ENCODE measurements at places on chromosomes 16 and 17. TPM values are rescaled to one million over a fixed set of nuclear protein-coding genes. Genes with fewer than 3 reads are reported as not detected.

GRCh38 chr16:10828851-10829366, 10.3 kb upstream of the TVP23A start:
- no peaks in the 10 kb centered on the region for H3K36me3 ChIP-seq
- H3K27me3 ChIP-seq, result no peaks in the 10 kb centered on the region
- H3K4me1 ChIP-seq, result no peaks in the 10 kb centered on the region
- H3K27ac ChIP-seq, result peak overlapping the region; percentile 96
- DNase-seq, result peak; percentile 95

The SLX1A gene
- 36.3 TPM for total RNA-seq

GRCh38 chr16:89352091-89352681, 134.7 kb downstream of the ZNF778 start:
- no peak for DNase-seq
- H3K36me3 ChIP-seq, result no peaks in the 10 kb centered on the region
- H3K4me1 ChIP-seq, result peaks cover 52% of the 10 kb centered on the region
- no peaks in the 10 kb centered on the region for H3K27me3 ChIP-seq
- no peak overlapping the region for H3K4me3 ChIP-seq

DNA sequence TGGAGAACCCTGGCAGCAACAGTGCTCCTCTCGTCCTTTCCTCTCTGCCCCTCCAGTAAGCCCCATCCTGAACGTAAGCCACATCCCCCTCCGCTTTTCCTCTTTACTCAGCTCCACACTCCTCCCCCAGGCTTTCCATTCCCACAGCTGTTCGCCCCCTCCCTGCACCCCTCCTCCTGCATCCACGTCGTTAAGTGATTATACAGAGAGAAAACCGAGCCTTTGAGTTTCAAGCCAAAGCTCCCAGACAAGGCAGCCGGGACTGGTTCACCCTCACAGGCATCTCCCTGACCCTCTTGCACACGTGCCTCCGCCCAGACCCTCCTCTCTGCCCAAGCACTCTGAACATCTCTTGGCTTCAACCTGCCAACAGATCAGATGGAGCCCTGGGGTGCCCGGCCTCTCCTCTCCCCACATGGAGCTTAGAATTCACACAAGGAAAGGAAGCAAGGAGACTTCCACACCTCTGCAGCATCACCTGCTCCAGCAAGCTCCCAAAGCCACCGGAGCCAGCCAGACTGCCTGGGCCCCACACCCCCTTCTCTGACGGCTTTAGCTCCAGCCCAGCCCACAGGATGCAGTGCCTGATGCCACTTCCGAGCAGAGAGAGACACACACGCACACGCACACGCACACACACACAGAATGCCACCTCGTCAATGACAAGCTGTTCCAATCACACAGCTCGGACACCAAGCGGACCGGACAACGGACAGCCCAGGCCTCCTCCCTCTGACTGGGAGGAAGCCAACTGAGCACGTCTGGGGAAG, 99.9 kb upstream of the CCL2 start:
- no peaks in the 10 kb centered on the region for H3K36me3 ChIP-seq
- H3K4me3 ChIP-seq, result no peak overlapping the region
- H3K4me1 ChIP-seq, result peaks cover 9% of the 10 kb centered on the region
- DNase-seq, result no peak

The ACSM2B gene
- total RNA-seq, result not detected

DNA sequence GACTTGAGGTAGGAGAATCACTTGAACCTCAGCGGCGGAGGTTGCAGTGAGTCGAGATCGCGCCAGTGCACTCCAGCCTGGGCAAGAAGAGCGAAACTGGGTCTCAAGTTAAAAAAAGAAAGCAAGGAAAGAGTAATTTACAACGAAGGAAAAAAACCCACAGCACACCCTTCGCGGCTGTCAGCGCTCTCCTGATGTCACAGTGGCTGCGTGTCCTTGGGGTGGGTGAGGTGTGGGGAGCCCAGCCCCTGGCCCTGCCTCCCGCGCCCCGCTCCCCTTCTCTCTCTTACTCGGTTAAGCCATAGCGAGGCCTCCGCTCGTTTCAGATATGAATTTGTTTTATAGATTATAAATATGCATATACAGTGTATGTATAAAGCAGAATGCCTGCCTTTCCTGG, 740 bp upstream of the JPT2 start:
- no peak overlapping the region for H3K4me3 ChIP-seq
- H3K27ac ChIP-seq, result no peak overlapping the region
- H3K4me1 ChIP-seq, result no peaks in the 10 kb centered on the region

The ELMO3 gene
- total RNA-seq, result 0.37 TPM

The NEURL4 gene
- 9.5 TPM for total RNA-seq

The MYH8 gene
- total RNA-seq, result not detected

- peaks cover 17% of the 10 kb centered on the region for H3K36me3 ChIP-seq
- no peak overlapping the region for H3K27ac ChIP-seq
- no peaks in the 10 kb centered on the region for H3K27me3 ChIP-seq
- H3K4me1 ChIP-seq, result no peaks in the 10 kb centered on the region
- H3K4me3 ChIP-seq, result no peak overlapping the region
Observed at GRCh38 chr17:550041-550398, 164.6 kb downstream of the VPS53 start.

DNA sequence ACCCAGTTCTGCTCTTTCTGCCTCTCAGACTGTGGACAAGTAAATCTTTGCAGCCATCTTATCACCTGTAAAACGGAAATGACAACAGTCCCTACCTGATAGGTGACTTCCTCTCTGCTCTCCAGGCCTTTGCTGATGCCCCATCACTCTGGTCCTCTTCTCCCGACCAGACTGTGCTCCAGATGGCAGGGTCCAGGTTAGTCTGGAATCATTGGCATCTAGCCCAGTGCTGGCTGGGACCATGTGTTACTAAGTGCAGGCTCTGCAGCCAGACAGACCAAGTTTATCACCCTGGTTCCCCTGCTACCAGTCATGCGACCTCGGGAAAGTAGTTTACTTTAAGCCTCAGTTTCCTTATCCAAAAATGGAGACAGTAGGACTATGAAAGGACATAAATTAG, 1.8 kb upstream of the NUBP1 start:
- no peak for DNase-seq
- no peak overlapping the region for H3K4me3 ChIP-seq
- no peaks in the 10 kb centered on the region for H3K27me3 ChIP-seq
- H3K4me1 ChIP-seq, result peaks cover 54% of the 10 kb centered on the region
- H3K27ac ChIP-seq, result peak overlapping the region; percentile 99

GRCh38 chr17:34665150-34665806, 85.9 kb downstream of the TMEM132E start:
- no peak overlapping the region for H3K4me3 ChIP-seq
- no peaks in the 10 kb centered on the region for H3K36me3 ChIP-seq
- H3K27me3 ChIP-seq, result no peaks in the 10 kb centered on the region
- H3K27ac ChIP-seq, result no peak overlapping the region
- no peaks in the 10 kb centered on the region for H3K4me1 ChIP-seq

DNA sequence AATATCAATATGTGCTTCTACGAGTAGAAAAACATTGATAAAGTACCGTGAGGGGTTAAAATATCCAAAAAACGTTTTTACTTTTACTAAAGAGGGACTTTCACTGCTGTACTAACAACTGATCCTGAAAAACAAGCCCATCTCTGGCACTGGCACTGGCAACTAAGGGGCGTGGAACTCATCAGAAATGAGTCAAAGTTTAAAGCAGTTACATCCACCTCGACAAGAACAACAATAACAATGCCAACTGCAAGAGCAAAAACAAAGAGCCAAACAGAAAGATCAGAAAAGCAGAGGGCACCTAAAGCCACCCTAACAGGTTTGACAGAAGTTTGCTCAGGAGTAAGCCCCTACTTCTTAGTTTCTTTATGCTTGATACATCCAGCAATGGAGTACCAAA, 13.1 kb downstream of the MBTPS1 start:
- no peak overlapping the region for H3K27ac ChIP-seq
- H3K4me1 ChIP-seq, result peaks cover 31% of the 10 kb centered on the region
- no peak overlapping the region for H3K4me3 ChIP-seq
- H3K27me3 ChIP-seq, result no peaks in the 10 kb centered on the region

The TERB1 gene
- not detected for total RNA-seq

GRCh38 chr17:75551266-75551665, 25.8 kb downstream of the LLGL2 start:
- no peak overlapping the region for H3K4me3 ChIP-seq
- H3K27ac ChIP-seq, result no peak overlapping the region
- H3K36me3 ChIP-seq, result no peaks in the 10 kb centered on the region
- H3K4me1 ChIP-seq, result no peaks in the 10 kb centered on the region
- DNase-seq, result no peak

GRCh38 chr16:77711775-77712174, 10.5 kb upstream of the NUDT7 start:
- no peaks in the 10 kb centered on the region for H3K4me1 ChIP-seq
- no peak overlapping the region for H3K27ac ChIP-seq
- DNase-seq, result no peak
- no peaks in the 10 kb centered on the region for H3K27me3 ChIP-seq
- no peaks in the 10 kb centered on the region for H3K36me3 ChIP-seq

DNA sequence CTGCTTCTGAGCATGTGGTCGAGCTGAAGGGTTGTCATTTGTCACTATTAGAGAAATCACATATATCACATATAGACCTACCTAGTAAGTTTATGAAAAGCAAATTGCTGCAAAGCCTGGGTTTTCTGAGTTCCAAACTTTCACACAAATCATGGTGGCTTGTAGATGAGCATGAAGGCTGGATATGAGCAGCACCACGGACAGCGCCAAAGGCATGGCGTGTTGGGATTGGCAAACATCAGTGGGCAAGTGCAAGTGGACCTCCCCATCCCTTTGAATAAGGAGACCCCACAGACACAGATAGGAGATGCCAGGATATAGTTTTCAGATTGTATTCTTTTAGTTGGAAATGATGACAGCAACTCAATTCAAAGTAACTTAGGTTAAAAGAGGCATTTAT, 77.6 kb upstream of the CACNG3 start:
- H3K36me3 ChIP-seq, result no peaks in the 10 kb centered on the region
- no peak for DNase-seq
- no peak overlapping the region for H3K27ac ChIP-seq
- no peaks in the 10 kb centered on the region for H3K27me3 ChIP-seq
- no peak overlapping the region for H3K4me3 ChIP-seq

- no peaks in the 10 kb centered on the region for H3K4me1 ChIP-seq
- H3K27ac ChIP-seq, result no peak overlapping the region
- H3K4me3 ChIP-seq, result no peak overlapping the region
- H3K27me3 ChIP-seq, result no peaks in the 10 kb centered on the region
- no peaks in the 10 kb centered on the region for H3K36me3 ChIP-seq
Observed at GRCh38 chr16:12271006-12271405, 294.5 kb downstream of the SNX29 start.

The TNFRSF13B gene
- total RNA-seq, result not detected

DNA sequence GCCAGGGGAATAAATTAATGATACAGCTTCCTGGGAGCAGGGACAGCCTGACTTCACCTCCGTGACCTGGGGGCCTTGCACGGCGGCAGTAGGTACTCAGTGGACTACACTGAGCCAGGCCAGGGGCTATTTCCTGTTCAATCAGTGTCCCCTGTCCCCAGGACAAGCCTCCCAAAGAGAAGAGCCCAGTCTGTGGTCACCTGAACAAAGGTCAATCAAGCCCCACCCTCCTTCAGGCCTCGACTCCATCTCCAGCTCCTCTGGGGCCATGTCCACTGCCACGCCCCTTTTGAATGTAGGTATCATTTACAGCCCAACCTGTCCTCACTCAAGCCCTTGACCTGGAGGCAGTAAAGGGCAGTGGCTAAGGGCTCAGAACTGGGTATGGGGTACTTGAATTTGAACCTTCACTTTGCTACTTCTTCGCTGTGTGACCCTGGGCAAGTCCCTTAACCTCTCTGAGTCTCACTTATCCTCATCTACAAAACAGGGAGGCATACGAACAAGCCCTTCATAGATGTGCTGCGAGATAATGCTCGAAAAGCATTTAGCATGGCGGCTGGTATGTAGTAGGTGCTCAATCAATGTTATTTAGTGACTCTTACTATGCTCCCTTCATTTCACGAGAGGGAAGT, 29.0 kb downstream of the MYH11 start:
- no peaks in the 10 kb centered on the region for H3K27me3 ChIP-seq
- H3K4me1 ChIP-seq, result no peaks in the 10 kb centered on the region
- DNase-seq, result no peak
- no peaks in the 10 kb centered on the region for H3K36me3 ChIP-seq
- no peak overlapping the region for H3K4me3 ChIP-seq
- H3K27ac ChIP-seq, result no peak overlapping the region

The OTOP2 gene
- total RNA-seq, result not detected

- peak overlapping the region; percentile 73 for H3K27ac ChIP-seq
- peak; percentile 84 for DNase-seq
- no peaks in the 10 kb centered on the region for H3K27me3 ChIP-seq
- peaks cover 31% of the 10 kb centered on the region for H3K4me1 ChIP-seq
- H3K36me3 ChIP-seq, result peaks cover 6% of the 10 kb centered on the region
- H3K4me3 ChIP-seq, result no peak overlapping the region
Observed at GRCh38 chr17:2122641-2123302, 67.9 kb downstream of the HIC1 start.

DNA sequence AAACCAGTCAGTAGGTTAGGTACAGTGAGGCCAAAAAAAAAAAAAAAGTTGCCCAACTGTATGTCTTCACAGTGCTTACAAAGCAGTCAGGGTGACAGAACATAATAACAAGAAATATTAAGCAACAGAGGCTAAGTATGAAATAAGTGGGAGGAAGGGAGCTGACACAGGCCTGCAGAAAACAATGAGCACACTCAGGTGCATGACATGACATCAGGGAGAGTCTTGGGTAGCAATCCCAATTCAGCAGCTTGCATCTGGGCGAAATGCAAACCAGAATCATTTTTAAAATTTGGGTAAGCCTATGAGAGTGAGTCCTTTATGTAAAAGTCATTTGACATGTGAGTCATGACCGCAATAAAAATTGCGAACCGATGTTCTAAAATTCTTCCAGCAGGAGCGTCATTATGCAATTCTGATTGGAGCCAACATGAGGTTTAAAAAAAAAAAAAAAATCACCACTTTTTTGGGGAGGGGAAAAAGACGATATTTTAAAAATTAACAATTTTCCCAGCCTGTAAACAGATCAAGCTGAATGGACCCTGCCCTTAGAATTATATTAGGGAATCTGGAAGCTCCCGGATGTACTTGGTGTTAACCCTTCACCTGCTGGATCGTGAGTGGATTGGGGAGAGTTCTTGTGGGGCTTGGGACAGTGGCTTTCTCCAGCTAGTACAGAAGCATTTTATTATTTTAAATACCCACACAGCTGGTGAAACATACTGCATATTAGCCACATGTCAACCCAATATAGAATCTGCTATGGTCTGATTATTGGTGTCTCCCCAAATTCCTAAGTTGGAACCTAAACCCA, 127.9 kb downstream of the NPIPB5 start:
- H3K4me3 ChIP-seq, result no peak overlapping the region
- no peak for DNase-seq
- H3K36me3 ChIP-seq, result no peaks in the 10 kb centered on the region
- no peak overlapping the region for H3K27ac ChIP-seq

The UTS2R gene
- total RNA-seq, result 16.9 TPM

The EFCAB5 gene
- not detected for total RNA-seq

DNA sequence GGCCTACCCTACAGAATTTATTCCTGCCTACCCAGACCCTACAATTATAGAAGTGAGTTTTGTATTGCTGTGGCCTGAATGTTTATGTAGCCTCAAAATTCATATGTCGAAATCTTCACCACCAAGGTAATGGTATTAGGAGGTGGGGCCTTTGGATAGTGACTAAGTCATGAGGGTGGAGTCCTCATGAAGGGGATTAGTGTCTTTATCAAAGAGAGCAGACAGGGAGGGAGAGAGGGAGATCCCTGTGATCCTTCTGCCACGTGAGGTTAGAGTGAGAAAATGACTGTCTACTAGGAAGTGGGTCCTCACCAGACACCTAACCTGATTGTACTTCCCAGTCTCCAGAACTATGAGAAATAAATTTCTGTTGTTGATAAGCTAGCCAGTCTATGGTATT, 981 bp upstream of the DUXB start:
- H3K4me1 ChIP-seq, result no peaks in the 10 kb centered on the region
- no peak for DNase-seq
- no peak overlapping the region for H3K27ac ChIP-seq

Measured in right atrium auricular region (tissue), 2 donors.